ENCODE measurements at places on chromosomes 13 and 19.

GRCh38 chr19:12247644-12248222 lies 47.0 kb downstream of the ZNF44 start:
- DNase-seq: no peak

GRCh38 chr13:24893863-24894262 lies 129.9 kb downstream of the RNF17 start:
- DNase-seq: no peak

- DNase-seq: peak; percentile 51
Measured at GRCh38 chr13:24651718-24652345, 28.4 kb upstream of the ATP12A start.

DNA sequence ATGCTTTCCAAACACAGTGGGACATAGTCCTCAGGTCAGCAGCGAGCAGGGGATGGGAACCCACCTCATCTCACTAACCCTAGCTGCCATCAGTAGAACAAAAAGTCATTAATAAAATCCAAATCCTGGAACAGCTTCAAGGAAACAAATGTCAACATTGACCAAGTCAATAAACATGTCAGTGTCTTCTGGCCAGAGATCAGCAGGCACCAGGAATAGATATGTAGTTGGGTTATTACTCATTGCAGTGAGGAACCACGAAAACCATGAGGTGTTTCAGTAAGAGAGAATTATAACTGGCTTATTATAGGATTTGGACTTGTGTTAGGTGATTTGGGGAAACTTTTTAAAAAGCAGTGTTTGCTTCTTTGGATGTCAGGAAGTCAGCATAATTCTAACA lies 17.1 kb upstream of the CD33 start:
- peak; percentile 10 for DNase-seq

GRCh38 chr13:50425772-50426171 lies 410.5 kb downstream of the KCNRG start:
- no peak for DNase-seq

- no peak for DNase-seq
Measured at GRCh38 chr19:32672841-32673240, 2.1 kb downstream of the ANKRD27 start.

DNA sequence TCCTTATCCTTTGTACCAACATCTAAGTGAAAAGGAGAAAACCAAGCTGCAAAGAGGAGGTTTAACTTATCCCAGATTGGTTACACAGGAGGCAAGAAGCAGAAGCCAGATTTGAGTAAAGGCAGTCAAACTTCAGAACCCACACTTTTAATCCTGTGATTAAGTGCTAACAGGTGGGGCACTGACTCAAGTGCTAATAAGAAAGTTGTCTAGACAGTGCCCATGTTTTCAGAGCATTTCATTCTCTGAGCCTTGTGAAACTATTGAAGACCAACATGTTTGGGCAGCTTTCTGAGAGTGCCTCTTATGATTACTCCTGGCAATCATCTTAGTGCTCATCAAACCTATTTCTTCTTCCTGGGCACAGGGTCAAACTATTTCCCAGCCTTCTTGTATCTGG lies 380.8 kb downstream of the KCNRG start:
- peak; percentile 6 for DNase-seq

GRCh38 chr13:47142105-47142504 lies 245.3 kb upstream of the HTR2A start:
- no peak for DNase-seq

- DNase-seq: no peak
Measured at GRCh38 chr13:53642306-53642705, 613.7 kb downstream of the OLFM4 start.

DNA sequence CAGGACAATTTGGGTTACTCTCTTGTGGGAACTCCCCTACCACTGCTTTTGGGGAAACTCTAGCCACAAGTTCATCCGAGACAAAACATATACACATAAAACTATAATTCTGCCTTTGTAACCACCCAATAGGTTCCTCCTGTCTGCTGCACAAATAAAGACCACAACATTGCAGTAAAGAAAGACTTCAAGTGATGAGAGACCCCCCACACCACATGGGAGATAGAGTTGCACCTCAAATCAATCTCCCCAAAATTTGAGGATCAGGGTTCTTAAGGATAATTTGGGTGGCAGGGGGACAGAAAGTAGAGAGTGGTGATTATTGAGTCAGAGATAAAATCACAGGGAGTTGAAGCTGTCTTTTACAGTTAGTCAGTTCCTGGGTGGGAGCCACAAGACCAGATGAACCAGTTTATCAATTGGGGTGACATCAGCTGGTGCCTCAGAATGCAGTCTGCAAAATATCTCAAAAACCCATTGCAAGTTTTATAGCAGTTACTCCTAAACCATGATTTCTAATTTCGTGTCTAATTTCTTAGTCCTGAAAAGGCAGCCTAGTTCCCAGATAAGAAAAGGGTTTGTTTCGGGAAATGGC lies 1348.5 kb downstream of the PCDH9 start:
- DNase-seq: no peak

GRCh38 chr19:51441410-51442390 lies 16.6 kb downstream of the SIGLEC8 start:
- peak; percentile 18 for DNase-seq

DNA sequence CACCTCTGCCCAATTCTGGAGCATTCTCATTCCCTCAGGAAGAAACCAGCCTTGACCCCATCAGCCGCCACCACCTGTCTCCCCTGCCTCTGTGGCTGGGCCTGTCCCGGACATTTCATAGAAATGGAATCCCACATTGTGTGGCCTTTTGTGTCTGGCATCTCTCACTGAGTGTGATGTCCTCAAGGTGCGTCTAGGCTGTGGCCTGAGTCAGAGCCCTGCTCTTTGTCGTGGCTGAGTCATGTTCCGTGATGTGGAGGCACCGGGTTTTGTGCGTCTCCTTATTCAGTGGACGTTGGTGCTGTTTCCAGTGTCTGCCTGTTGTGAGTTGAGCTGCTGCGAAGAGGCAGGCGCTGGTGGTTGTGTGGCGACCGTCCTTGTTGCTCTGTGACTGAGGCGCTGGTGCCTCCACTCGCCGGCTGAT lies 3.5 kb downstream of the FZR1 start:
- peak; percentile 88 for DNase-seq

DNA sequence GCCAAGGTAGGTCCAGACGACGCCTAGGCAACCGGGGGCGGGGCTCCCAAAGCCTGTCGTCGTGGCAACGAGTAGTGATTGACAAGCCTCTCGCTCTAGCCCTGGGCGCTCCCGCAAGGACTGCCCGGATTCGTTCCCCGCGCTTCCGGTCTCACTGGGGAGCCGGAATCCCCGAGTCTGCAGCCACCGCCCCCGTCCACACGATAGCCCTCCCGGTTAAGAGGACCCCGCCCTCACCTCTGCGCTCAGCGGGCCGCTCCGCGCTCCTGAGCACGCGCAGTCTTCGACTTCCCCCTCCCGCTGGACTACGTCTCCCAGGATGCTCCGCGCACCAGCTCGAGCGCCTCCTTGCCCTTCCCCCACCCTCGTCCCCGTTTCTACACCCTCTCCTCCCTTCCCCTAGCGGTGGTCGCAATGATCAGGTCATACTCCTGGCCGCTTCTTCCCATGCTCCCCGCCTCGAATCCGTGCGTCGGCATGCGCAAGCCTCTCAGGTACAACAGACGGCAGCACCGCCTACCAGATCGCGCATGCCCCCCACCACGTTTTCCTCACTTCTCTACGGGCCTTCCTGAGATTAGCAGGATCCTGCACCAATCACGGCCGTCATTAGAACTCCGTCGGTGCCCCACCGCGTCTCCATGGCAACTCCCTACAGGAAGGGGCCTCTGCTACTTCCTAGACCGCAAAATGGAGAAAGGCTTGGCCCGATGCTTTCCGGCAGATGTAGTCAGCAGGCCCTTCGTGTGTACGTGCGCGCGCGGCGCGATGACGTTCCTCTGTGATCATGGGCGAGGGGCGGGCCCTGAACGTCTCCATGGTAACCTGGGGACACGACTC lies at the start of gene MZF1:
TSS of gene MZF1 (minus strand) at position 518 of the 840 bp plus-strand sequence. CDS start 1,946 bp downstream, outside the sequence.
- DNase-seq: peak; percentile 100

- DNase-seq: no peak
Measured at GRCh38 chr13:78608688-78609463, 5.5 kb upstream of the POU4F1 start.

GRCh38 chr13:105336706-105337576 lies 1198.5 kb downstream of the EFNB2 start:
- peak; percentile 6 for DNase-seq

DNA sequence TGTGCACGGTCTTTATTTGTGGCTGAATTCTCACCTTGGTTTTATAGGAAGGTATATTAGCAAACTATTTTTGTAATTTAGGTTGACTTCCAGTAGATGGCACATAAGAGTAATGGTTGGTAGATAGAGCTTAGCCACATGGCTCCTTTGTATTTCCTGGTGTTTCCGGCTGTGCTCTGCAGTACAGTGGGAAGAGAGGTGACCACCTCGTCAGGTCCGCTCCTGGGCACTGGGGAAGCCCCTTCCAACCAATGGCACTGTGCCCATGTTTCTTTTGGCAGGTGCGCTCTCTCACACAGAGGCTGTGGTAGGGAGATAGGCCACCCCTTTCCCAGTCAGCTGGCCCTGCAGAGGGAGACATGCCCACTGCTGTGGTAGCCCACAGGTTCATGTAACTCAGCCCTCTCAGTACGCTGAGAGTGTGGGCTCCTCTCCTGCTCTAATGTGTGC lies 74.3 kb upstream of the ATP12A start:
- DNase-seq: peak; percentile 52

GRCh38 chr13:98461486-98462240 lies 115.2 kb downstream of the STK24 start:
- DNase-seq: no peak

- peak; percentile 82 for DNase-seq
Measured at GRCh38 chr19:49331616-49332055, 3.6 kb upstream of the CD37 start.

GRCh38 chr13:103067751-103068555 lies 1.7 kb upstream of the SLC10A2 start:
- peak; percentile 59 for DNase-seq

DNA sequence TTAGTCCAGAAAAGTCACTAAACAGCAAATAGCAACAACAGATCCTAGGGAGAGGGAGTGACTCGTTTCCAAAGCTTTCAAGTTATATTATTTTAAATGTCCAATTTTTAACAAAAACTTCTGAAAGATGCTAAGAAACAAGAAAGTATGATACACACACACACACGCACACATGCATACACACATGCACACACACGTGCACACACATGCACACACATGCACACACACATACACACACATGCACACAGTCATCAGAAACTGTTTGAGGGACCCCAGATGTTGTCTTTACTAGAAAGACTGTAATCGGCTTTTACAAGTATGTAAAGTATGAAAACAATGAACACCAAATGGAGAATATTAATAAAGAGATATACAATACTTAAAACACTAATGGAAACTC lies 825.4 kb downstream of the UQCRFS1 start:
- DNase-seq: no peak

DNA sequence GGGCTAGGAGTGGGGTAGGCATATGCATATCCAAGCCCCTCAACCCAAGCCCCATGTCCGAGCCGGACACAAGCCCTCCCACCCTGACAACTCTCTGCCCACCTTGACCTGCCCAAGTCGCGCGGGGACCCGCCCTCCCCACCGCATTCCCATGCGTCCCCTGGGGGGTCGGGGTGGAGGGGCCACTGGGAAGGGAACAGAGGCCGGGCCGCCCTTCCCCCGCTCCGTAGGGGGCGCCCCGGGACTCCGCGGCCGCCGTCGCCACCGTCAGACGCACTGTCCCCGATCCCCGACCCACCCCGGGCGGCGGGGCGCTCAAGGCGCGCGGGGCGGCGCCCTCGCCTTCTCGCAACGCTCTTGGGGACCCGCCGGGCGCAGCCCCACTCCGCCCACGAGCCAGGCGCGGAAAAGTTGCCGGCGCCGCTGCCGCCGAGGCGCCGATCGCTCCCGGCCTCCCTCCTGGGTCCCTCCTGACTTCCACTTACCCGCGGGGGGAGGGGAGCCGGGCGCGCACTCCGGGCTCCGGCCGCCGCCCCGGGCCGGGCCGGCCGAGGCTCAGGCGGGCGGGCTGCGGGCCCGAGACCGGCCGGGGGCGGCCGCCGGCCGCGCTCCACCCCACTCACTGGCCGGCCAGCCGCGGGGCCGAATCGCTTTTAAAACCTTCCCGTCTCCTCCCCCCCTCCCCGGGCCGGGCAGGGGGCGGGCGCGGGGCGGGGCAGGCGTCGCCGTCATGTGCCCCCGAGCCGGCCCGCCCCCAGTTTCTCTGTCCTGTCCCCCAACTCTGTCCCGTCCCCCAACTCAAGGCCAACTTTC lies 34.4 kb upstream of the NANOS3 start:
- peak; percentile 84 for DNase-seq

DNA sequence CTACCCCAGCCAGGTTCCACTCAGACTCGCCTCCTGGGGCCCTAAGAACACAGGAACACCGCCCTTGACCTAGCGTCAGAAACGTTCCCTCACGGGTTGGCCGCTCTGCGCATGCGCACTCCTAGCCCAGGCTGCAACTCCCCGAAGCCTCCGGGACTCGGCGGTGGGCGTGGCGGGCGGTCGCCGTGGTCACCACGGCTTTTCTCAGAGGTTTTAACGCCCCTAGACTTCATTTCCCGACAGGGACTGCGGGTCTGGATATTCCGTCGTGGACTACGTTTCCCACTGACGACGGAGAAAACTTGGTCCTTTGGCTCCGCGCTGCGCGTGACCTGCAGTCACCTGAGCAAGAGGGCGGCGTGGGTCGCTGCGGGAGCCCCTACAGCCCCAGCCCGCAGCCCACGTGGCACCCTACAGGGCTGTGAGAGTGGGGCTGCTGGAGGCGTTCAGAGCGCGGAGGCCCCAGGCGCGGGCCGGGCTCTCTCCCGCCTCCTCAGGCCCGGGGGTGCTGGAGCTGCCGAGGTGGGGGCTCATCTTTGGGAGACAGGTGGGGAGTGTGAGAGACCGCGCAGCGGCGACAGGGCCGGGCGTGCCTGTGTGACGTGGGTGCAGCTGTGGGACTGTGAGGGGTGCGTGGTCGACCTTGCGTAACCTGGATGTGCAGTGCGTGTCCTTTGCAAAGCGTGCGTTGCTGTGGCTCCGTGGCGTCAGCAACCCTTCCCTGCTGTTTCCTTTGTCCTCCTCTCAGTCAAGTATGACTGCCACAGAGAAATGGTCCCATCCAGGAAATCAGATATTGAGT lies 38.0 kb upstream of the ZNF573 start:
- DNase-seq: peak; percentile 72

DNA sequence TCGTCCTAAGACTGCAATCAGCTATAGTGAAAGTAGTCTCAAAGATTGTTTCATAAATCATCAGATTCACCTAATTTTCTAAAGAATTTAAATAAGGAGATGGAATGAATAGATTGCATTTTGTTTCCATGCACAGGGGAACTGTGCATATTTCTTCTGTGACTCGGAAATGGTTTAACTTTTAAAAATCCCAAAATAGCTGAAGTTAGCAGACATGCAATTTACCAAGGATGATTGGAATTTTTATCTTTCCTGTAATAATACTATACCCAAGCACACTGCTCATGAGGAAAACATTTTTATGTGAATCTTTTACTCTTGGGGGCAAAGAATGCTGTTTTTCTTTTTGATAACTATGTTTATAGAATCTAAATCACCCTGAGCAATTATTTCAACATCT lies 15.0 kb upstream of the LMO7 start:
- DNase-seq: peak; percentile 26

DNA sequence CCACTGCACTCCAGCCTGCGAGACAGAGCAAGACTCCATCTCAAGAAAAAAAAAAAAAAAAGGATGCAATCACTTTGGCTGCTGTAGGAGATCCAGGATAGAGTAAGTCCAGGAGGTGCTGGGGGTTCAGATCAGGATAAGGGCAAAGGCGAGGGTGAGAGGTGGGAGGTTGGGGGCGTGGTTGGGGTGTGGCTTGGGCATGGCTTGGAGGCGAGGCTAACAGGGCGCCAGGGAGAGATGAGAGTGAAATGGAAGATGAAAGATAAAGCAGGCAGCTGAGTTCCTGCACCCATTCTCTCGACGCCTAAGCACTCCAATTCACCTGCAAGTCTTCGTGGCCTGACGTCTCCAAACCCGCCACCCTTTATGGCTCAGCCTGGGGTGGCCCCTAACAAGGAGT lies 25.0 kb upstream of the ZNRF4 start:
- DNase-seq: no peak

All from kidney tubule cell (primary cell).